ENCODE measurements at places on chromosomes 3 and 15. TPM values are rescaled to one million over a fixed set of nuclear protein-coding genes. Genes with fewer than 3 reads are reported as not detected.

DNA sequence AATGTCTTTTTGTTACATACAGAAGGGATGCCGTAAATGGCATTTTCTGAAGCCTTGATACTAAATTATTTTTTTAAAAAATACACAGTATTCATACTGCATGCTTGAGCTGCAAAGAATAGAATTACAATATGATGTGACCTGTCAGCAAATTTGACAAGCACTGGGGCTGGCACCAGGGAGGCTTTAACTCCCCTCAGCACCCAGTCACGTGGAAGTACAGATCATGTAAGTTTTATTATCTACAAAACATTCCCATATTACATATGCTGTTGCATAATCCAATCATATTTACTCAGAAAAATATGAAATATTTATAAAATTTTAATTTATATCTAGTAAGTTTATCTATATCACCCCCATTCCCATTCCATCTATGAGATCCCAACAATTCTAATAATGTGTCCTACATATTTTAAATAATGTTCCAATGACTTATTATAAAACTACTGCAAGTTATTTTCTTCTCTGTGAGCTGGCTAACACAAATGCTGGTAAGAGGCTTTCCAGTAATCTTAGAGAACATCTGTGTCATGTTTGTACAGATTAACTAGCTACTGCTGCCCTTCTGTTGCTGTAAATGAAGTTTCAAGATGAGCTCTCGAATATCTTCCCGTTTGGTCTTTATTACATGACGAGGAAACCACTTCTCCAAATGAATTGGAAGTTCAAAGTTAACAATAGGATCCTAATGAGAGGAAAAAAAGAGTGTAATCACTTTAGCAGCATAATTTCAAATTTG is 5.2 kb upstream of the IMPG2 start:
- no peak for DNase-seq

Gene TMC3
- total RNA-seq, result not detected

Gene ITGA11
- total RNA-seq, result not detected

- DNase-seq, result no peak
Observed at GRCh38 chr15:74316141-74316540, 51.3 kb downstream of the CYP11A1 start.

Gene SOX2
- total RNA-seq, result not detected

Gene SHC4
- total RNA-seq, result not detected

DNA sequence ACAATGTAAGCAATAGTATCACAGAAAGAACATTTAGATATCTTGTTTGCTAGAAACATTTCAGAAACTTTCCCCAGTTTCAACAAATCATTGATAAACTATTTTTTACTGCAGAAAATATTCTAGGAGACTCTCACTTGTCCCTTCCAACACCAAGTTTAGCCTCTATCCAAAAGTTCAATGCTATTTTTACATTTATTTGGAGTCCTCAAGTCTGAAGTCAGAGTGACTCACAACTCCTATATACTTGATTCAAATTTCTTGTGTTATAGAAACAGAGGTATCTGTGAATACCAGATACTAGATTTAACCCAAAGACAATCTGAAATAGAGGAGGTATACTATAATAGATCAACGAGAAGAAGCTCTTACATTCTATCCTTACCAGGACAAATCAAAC is 49.6 kb downstream of the RFX7 start:
- DNase-seq, result no peak

DNA sequence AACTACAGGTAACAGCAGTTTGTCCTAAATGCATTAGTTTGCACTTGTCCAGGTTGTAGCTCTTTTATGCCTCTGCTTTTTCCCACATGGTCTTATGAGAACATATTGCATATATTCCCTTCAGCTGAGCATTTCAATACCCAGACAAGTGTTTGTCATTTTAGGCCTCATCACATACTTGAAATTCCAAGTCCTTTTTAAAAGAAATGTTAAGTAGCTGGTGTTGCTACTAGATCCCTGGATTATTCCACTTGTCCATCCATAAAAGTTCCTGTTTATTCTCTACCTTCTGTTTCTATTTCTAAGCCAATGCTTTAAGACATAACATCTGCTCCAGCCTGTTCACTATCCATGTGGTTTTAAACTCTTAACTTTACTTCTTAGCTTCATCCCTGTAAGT is 128.4 kb downstream of the NECTIN3 start:
- no peak for DNase-seq

DNA sequence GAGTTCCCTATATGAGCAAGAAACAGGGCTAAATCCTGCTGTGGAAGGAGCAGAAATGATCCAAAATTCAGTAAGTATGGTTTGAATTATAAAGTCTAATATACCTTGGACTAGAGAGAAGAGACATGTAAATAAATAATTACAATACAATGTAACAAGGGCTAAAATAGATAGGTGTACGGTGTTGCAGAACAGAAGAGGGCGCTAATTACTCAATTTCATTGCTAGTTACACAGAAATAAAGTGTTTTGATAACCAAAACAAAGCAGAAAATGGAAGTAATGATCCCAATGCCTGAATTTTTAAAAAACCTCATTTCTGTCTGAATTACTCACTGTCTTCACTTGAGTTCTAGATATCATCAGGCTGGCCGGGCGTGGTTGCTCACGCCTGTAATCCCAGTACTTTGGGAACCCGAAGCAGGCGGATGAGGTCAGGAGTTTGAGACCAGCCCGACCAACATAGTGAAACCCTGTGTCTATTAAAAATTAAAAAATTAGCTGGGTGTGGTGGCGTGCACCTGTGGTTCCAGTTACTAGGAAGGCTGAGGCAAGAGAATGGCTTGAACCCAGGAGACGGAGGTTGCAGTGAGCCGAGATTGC is 8.3 kb upstream of the PLCH1 start:
- peak; percentile 45 for DNase-seq

GRCh38 chr3:40615110-40615915 is 90.6 kb downstream of the ZNF621 start:
- DNase-seq, result no peak

Gene IGSF10
- total RNA-seq, result 0.70 TPM

- DNase-seq, result no peak
Observed at GRCh38 chr15:73368301-73369136, at the start of gene HCN4. HCN4 (minus strand) TSS chr15:73368958; CDS start chr15:73368270, 688 bp downstream.

GRCh38 chr3:84194029-84194428 is 764.8 kb upstream of the CADM2 start:
- no peak for DNase-seq

Gene EIF5A2
- total RNA-seq, result 3.9 TPM

GRCh38 chr15:66587749-66588148 is 22.0 kb upstream of the LCTL start:
- no peak for DNase-seq

Gene RBP2
- total RNA-seq, result not detected

Gene B3GALNT1
- total RNA-seq, result not detected

DNA sequence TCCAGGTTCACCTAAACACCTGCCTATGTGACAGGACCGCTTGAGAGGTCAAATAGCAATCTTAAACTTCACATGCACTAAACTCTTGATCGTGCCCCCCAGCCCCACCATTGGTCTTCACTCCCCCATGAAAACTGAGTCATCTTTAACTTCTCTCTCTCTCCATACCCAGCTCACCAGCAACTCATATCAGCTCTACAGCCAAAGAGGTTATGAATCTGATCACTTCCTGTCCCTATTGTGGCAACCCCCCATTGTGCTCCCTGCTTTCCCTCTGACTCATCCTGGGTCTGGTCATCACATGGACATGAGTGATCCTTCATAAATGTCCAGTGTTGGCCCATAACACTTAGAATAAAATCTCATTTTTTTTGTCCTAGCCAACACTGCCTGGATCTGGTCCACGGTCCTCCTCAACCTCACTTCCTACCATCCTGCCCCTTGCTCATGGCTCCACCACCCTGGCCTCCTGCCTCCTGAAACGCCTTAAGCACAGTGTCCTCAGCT is 103.4 kb upstream of the HACD2 start:
- no peak for DNase-seq

Gene POLQ
- 12.4 TPM for total RNA-seq

DNA sequence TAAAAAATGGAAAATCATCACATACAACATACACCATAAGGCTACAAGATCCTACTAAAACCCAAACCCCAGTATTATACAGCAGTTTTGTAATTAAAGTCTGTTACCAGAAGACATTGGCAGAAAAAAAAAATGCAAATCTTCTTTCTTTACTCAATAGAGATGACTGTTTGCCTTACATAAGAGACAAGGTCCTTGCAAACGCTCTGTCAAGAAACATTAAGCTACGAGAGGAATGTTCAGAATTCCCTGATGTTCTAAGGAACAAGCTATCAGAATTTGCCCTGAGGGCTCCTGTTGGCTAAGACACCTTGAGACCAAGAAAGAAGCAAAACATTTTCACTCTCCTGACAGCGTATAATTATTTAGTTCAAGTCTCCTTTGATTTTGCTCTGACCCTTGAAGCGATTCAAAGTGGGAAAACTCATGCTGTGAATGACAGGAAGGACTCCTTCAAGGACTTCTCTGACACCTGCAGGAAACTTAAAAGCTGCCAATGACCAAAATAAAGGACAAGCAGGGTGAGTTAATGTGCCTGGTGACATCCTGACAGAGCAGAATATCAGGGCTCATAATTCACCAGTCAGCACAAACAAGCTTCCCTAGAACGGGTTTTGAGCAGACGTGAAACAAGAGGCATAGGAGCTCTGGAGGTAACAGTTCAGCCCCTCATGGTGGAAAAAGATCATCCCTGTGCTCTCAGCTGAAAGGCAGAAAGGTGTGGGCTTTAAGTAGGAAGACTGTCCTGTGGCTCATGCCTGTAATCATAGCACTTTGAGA is 2.5 kb downstream of the SCAMP2 start:
- DNase-seq, result no peak

Gene NCK1
- total RNA-seq, result 9.5 TPM

GRCh38 chr3:197181741-197182140 is 116.7 kb downstream of the DLG1 start:
- DNase-seq, result no peak
